HFFc6 (cell line): ENCODE measurements at places on chromosomes 1 and 21. TPM values are rescaled to one million over a fixed set of nuclear protein-coding genes. Genes with fewer than 3 reads are reported as not detected.

FMO2 gene
- not detected in 3 replicates for total RNA-seq

C1QTNF12 gene
- 0.46 and 0.52 TPM in 2 replicates for total RNA-seq

IGSF9 gene
- not detected in 3 replicates for total RNA-seq

AMY1B gene
- not detected in 2 replicates for total RNA-seq

GRCh38 chr1:205263580-205264190 is 35.9 kb downstream of the TMCC2 start:
- peak; percentile 24 for DNase-seq

- DNase-seq: no peak
These were observed 292.7 kb downstream of the SDCCAG8 start for GRCh38 chr1:243548516-243548915.

GRCh38 chr1:24154215-24154614 is 11.3 kb upstream of the IL22RA1 start:
- no peak for DNase-seq

GRCh38 chr1:206025283-206025820 is 1.7 kb upstream of the CTSE start:
- no peak for DNase-seq

DNA sequence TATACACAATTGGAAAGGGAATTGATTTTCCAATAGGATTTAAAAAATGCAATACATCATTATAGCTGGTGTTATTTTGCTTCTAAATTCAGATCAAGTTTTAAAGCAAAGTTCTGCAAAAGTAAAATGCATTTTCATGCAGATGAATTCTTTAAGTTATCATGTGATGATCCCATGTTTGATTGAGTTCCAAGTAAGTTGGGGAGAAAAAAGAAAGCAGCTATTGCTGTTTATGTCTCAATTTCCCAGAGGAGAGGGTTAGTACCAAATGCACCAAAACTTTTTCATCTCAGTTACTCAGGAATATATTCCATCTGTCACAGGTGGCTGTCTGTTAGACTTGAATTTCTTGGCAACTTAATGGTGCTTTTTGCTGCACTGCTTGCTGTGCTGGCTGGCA is 29.7 kb downstream of the HSPA13 start:
- no peak for DNase-seq

ATP6V1G3 gene
- total RNA-seq: 0.44 to 0.96 TPM (median 0.53 TPM) in 3 replicates

- DNase-seq: no peak
These were observed 18.1 kb downstream of the RD3 start for GRCh38 chr1:211473823-211474222.

GRCh38 chr21:36535618-36536241 is 55.8 kb upstream of the CLDN14 start:
- no peak for DNase-seq

CYP4Z1 gene
- total RNA-seq: not detected in 3 replicates

GRCh38 chr1:21592086-21592865 is 76.9 kb downstream of the RAP1GAP start:
- DNase-seq: no peak

RAVER2 gene
- total RNA-seq: 1.5 to 2.6 TPM (median 1.9 TPM) in 3 replicates

- no peak for DNase-seq
These were observed 52.1 kb upstream of the ADARB1 start for GRCh38 chr21:45022348-45022675.

OR2T2 gene
- not detected in 3 replicates for total RNA-seq

DNA sequence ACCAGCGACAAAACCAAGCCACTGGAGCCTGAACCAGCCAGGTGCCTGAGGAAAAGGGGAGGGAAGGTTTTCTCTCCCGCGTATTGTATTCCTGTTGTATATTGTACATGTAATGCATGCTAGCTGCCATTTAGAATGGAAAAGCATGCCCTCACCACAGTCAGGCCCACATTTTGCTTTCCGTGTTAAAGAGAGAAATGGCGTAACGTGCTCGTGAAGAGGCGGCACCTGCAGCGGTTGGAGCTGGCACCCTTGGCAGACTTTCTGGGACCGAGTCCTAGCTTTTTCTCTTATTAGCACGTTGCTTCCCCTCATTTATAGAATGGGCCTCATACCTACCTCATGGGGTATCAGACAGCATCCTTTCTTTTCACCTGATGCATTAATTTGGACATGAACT is 135.3 kb upstream of the IRF2BP2 start:
- DNase-seq: no peak

FAM72A gene
- 6.9 to 7.5 TPM (median 6.9 TPM) in 3 replicates for total RNA-seq

GRCh38 chr1:19137158-19137557 is 72.9 kb downstream of the UBR4 start:
- DNase-seq: no peak

GRCh38 chr1:59768792-59769735 is 45.7 kb upstream of the HOOK1 start:
- no peak for DNase-seq

DNA sequence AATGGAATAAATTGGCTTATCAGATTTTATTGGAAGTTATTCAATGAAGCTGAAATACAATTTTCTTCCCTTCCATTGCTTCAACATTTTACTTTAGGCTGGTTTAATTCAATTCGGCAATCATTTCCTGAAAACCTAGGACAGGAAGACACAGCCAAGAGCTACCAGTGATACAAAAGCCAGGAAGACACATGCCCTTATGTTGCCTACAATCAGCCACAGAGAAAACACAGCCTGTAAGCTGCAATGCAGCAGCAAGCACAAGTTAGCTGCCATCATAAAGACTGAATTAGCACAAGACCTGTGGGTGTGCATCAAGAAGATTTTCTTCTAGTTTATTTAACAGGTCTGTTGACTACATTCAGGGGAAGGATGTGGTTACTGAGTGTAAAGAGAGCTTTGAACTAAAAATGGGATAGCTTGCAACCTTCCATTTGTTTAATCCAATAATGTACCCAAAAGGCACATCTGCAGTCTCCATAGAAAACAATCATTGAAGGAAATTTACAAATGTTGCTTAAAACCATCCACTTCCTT is 193.8 kb downstream of the KCNH1 start:
- DNase-seq: no peak

DNA sequence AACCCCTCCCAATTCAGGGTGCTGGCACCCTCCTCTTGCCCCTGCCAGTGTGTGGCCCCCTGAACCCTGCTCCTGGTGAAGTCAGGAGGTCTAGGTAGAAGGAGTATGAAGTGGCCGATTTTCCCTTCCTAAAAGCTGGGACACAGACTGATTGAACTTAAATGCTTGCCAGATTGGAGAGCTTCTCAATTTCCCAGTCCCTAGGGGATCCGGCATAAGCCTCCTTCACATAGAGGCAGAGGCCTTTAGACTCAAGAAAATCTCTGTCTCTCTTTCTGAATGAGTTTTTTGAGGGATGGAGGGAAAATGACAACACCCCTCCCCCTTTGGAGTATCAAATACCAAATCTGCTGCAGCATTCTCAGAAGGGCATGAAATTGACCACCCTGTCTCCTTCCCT is 51.5 kb downstream of the SYT2 start:
- no peak for DNase-seq

GRCh38 chr1:156149374-156150332 is 3.7 kb upstream of the SEMA4A start:
- no peak for DNase-seq

- DNase-seq: no peak
These were observed 39.4 kb upstream of the CD55 start for GRCh38 chr1:207282058-207282457.

DNA sequence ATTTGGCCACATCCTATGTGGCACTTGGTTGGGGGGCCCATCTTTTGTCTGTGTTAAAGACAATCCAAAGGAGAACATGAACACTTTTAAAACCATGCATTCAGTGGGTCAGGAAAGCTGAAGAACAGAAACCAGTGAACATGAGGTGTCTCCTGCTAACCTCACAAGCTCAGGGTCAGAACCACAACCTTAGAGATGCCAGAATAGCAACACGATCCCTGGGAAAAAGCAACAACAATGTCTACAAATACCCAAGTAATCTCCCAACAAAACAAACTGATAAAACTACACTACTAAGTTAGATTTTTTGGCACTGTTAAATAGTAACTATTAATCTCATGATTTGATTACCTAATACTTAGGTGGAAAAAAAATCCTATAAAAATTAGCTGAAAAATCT is 34.1 kb upstream of the GNG4 start:
- DNase-seq: no peak

GRCh38 chr1:236451796-236452373 is 57.8 kb downstream of the EDARADD start:
- no peak for DNase-seq
